Fibroblast of the aortic adventitia (primary cell): ENCODE measurements at places on chromosomes 13 and 19.

- DNase-seq = no peak
These were observed 48.5 kb downstream of the GNG7 start for GRCh38 chr19:2653710-2654707.

DNA sequence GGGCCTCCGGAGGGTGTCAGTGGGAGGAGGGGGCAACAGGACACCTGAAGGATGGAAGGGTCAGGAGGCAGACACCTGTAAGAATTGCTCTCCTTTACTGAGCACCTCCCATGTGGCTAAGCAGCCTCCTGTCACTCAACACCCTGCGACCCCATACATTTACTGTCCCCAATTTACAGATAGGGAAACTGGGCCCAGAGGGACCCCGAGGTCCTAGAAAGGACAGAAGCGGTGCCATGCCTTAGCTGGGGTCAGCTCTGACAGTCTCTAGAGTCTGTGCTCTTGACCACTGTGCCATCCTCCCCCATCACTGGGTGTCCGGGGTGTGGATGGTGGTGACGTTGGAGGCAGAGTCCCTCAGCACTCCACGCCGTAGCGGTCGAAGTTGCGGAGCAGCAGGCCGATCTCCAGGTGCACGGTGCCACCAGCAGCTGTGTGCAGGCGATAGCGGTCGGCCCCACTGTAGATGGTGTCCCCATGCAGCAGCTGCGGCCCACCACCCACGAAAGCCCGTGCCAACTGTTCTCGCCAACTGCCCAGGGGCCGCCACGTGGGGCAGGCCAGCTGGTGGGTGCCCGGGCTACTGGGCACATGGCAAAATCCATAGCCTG is 726 bp upstream of the TGFB1 start:
- no peak for DNase-seq

DNA sequence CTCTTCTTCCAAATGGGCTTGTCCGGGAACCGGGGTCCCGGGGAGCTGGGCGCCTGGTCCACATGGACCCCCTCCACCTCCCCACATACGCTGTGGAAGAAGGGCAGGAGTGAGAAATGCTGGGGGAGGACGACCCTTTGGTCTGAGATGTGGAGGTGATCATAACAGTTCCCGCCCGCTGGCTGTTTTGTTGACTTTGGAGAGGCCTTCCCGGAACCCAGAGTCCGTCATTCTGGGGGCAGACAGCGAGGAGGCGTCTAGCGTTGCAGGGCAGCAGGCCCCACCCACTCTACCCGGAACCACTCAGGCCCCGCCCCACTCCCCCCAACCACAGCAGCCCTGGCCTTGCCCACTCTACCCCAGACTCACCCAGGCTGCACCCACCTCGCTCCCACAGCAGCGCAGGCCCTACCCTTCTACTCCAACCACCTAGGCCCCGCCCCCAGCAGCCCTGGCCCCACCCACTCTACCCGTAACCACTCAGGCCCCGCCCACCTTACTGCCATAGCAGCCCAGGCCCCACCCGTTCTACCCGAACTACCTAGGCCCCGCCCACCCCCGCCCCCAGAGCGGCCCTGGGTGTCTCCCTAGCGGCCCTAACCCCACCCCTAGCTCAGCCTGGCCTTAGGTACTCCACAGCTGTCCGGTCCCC is 7.1 kb downstream of the GPR108 start:
- DNase-seq = no peak

DNA sequence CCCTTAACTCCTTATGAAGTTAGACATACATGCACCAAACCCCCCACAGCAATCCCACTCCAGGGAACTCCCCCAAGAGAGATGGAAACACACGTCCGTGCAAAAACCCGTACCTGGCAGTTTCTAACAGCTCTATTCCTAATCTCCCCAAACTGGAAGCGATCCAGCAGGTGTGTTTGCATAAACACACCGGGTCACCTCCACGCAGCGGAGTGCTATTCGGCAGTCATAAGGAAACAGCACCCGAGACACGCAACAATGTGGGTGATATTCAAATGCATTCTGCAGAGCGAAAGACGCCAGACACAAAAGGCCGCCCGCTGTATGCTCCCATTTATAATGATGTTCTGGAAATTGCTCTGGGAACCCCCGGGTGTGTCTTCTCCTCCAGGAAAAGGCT is 6.8 kb upstream of the ZNRF4 start:
- DNase-seq = no peak

GRCh38 chr19:28727480-28728159 is 485.3 kb downstream of the UQCRFS1 start:
- DNase-seq = peak; percentile 22

DNA sequence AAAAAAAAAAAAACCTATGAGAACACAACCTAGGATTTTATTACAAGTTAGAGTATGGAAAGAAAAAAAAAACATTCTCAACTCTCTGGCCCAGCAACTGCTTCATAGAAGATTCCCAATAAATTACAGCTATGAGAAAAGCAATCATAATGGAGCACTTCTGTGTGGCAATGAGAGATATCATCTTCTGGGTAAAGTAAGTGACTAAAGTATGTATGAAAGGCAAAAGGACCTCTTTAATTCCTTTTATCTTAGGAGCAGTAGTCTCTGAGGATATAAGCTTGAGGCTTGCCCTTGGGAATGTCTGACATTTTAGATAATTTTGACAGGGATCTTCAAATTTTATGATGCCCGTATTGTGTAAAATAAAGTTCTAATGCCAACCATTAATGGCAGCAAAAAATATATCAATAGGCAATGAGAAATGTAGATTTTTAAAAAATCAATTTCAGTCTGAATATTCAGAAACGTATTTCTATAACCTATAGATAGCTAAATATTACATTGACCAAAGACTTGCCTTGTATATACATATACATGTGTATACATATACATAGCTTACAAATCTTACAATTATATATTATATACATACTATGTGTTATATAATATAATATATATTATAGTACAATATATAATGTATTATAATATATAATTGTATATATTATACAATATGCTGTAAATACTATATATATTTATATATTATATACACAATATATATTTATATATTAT is 823.9 kb upstream of the SLITRK1 start:
- DNase-seq = no peak

- no peak for DNase-seq
These were observed 397.8 kb downstream of the FGF14 start for GRCh38 chr13:102003848-102004570.

DNA sequence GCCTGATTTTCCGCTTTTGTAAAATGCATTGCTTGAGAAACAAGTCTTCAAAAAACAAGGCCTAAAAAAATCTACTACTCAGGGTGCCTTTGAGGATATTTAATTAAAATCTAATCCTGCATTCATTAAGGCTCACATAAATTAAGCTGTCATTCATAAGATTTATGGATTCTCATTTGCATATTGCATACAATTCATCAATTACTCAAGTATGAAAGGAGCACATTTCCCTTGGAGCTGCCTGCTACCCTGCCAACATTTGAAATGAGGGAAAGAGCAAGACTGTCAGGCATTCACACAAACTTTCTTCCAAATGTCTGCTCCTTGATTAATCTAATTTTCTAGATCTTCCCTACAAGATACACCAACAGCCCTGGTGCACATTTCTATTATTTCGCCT is 140.0 kb downstream of the DACH1 start:
- no peak for DNase-seq

- DNase-seq = no peak
These were observed 2.3 kb upstream of the DOCK6 start for GRCh38 chr19:11264452-11265176.

- no peak for DNase-seq
These were observed 7.2 kb downstream of the CIC start for GRCh38 chr19:42276284-42276683.

DNA sequence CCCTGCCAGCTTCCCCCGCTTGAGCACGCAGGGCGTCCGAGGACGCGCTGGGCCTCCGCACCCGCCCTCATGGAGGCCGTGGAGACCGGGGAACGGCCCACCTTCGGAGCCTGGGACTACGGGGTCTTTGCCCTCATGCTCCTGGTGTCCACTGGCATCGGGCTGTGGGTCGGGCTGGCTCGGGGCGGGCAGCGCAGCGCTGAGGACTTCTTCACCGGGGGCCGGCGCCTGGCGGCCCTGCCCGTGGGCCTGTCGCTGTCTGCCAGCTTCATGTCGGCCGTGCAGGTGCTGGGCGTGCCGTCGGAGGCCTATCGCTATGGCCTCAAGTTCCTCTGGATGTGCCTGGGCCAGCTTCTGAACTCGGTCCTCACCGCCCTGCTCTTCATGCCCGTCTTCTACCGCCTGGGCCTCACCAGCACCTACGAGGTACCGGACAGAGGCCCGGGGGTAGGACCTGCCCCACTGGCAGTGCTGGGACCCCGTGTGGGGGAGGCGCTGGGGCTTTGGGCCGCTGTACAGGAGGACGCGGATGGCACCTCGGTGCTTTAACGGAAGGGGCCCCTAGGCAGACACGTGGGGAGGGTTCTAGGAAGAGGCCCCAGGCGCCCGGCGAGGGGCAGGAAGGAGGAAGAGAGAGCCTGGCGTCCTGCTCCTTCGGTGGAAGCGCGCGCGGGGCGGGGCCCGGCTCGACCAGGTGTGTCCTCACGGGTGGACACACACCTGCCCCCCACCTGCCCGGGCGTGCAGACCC is 681 bp downstream of the SLC5A5 start:
- no peak for DNase-seq
